ENCODE measurements at places on chromosomes 2 and 18.

- no peak for DNase-seq
These were observed 95.0 kb downstream of the TMEM163 start for GRCh38 chr2:134623796-134624195.

- DNase-seq: no peak
These were observed 26.2 kb downstream of the TMEM87B start for GRCh38 chr2:112081262-112081661.

GRCh38 chr2:230068651-230069055 lies at the start of gene SLC16A14:
TSS of gene SLC16A14 (minus strand) at chr2:230068924. CDS start at chr2:230059352, 9,572 bp downstream.
- DNase-seq: no peak

DNA sequence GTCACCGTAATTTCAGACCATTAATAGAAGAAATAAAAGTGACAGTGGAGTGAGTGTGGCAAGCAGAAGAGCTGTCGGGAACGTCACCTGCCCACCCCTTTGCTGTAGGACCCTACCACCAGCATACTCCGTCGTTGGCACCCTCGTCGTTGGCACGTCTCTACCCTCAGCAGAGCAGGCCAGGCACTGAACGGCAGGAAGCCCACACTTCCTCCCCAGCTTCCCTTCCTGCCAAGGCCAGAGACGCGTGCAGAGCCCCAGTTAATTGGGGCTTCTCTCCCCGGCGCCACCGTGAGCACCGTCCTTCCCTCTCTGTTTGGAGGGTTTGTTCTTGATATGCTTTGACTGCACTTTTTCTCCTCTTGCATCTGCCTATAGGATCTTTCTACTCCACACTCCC lies 27.0 kb upstream of the NFATC1 start:
- no peak for DNase-seq

- DNase-seq: no peak
These were observed 41.2 kb downstream of the SP100 start for GRCh38 chr2:230457073-230457768.
